ENCODE measurements at places on chromosomes 4 and X.

DNA sequence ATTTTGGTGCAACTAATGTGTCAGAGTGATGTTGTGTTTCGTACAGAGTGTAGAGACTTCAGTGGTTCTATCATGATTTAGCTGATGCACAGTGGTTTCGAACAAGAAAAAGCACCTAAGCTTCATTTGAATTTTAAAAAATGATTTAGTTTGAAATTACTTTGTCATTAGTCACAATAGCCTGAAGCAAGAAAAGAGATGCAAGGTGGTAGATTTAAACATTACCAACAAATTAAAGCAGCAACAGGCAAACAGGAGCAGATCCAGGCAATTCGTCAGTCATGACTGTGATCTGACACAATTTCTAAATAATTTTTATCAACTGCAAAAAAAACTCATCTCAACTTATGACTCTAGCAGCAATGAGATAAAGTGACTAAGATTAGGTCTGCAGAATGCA, 24.6 kb upstream of the COX7B2 start:
- no peak for DNase-seq

DNA sequence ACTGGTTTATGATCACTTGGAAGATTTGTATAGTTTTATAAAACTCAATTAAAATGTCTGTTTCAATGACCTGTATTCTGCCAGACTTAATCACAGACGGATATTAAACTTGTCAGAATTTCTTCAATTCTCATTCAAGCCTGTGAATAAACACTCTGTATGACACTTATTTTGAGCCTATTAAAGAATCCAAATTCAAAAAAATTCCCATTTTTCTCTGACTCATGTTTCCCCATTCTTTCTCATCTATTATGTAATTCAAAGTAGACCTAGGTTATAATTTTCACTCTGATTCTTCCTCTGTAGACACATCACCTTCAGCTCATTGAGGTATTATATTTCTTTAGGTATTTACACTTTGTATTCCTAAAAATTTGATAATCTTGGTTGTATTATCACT, 166.1 kb downstream of the TMA16 start:
- DNase-seq = no peak

- no peak for DNase-seq
Measured at GRCh38 chr4:109214622-109215301, 87.7 kb downstream of the COL25A1 start.

- DNase-seq = no peak
Measured at GRCh38 chr4:185664481-185664880, 129.2 kb upstream of the PDLIM3 start.

- no peak for DNase-seq
Measured at GRCh38 chr4:3527101-3527913, 4.9 kb downstream of the LRPAP1 start.
